ENCODE measurements at places on chromosomes 12 and 14.

- DNase-seq: no peak
These were observed 49.5 kb upstream of the ATXN7L3B start for GRCh38 chr12:74488134-74488533.

GRCh38 chr14:22122829-22123560 lies 449.4 kb upstream of the OR4E1 start:
- DNase-seq: no peak

- DNase-seq: no peak
These were observed 19.4 kb downstream of the B4GALNT3 start for GRCh38 chr12:479161-479560.

GRCh38 chr12:62834971-62835547 lies 99.9 kb downstream of the PPM1H start:
- no peak for DNase-seq

DNA sequence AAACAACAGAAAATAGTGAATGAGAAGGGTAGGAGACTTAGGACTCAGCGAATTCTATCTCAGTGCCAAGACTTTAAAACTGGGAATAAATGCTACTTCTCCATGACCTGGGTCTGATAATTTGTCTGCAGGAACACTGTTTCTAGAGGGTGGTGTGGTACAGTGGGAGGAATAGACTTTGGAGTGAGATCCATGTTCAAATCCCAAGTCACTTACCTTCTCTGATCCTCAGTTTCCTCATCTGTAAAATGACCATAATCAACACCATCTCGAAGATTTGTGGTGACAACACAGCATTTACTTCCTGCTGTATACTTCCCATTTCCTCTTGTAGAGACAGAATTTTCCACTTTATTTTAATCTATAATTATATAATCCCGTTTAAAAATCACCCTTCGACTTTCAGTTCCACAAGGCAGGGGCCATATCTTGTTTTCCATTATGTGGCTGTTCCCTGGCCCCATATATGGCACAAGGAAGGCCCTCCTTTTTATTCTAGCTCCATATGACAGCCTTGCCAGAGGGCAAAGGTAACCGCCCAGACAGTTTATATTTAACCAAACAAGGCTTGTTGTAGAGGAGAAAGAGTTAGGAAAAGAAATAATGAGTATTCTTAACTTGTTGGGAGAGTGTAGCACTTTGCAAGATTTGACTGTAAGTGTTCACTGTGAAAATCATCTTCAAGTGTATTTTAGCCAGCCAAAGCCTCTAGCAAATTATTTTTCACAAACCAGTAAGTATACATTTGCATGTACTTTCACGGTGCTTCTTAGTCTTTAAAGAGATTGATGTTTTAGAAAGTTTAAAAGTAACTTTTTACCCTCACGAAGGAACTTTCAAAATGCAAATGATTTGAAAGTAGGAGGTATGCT lies 243.1 kb downstream of the AKAP6 start:
- DNase-seq: no peak

GRCh38 chr12:90977224-90977623 lies 22.2 kb upstream of the CCER1 start:
- no peak for DNase-seq

DNA sequence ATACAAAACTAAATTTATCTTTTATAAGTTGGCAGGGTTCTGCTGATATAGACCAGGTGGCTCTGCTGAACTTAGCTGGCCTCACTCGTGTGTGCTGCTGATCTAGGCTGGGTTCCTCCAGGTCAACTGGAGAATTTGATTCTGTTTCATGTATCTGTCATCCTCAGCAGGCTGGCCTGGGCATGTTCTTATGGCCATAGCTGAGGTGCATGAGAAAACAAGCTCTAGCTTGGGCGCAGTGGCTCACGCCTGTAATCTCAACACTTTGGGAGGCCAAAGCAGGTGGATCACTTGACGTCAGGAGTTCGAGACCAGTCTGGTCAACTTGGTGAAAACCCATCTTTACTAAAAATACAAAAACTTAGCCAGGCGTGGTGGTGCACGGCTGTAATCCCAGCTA lies 24.3 kb upstream of the BCL2L14 start:
- DNase-seq: no peak

GRCh38 chr12:63753743-63754142 lies 26.0 kb upstream of the RXYLT1 start:
- no peak for DNase-seq
